Prostate gland (tissue), 2 donors: ENCODE measurements at places on chromosomes 12 and 14.
A peak's percentile ranks its signal among the peaks of the same experiment; 100 is the strongest.

GRCh38 chr12:11765817-11766794 lies 116.6 kb downstream of the ETV6 start:
- no peak for DNase-seq

- DNase-seq: peak; percentile 51
These were observed 10.6 kb upstream of the FOXN3 start for GRCh38 chr14:89427426-89428172.

GRCh38 chr12:108253540-108253939 lies 85.6 kb downstream of the CMKLR1 start:
- DNase-seq: no peak

- no peak for DNase-seq
These were observed 66.2 kb upstream of the DYRK2 start for GRCh38 chr12:67582238-67582834.

GRCh38 chr14:105879867-105880561 lies 353.6 kb downstream of the TMEM121 start:
- no peak for DNase-seq

GRCh38 chr12:79857675-79858074 lies 77.2 kb downstream of the PPP1R12A start:
- no peak for DNase-seq

DNA sequence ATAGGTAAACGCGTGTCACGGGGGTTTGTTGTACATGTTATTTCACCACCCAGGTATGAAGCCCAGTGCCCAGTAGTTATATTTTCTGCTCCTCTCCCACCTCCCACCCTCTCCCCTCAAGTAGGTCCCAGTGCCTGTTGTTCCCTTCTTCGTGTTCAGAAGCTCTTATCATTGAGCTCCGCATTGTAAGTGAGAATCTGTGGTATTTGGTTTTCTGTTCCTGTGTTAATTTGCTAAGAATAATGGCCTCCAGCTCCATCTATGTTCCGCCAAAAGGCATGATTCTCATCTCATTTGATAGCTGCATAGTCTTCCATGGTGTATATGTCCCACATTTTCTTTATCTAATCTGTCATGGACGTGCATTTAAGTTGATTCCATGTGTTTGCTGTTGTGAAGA lies 6.9 kb upstream of the GPRC5D start:
- no peak for DNase-seq

- DNase-seq: no peak
These were observed 19.1 kb downstream of the BBOF1 start for GRCh38 chr14:74038020-74038859.

- DNase-seq: no peak
These were observed 69.6 kb upstream of the AEBP2 start for GRCh38 chr12:19369691-19370148.

DNA sequence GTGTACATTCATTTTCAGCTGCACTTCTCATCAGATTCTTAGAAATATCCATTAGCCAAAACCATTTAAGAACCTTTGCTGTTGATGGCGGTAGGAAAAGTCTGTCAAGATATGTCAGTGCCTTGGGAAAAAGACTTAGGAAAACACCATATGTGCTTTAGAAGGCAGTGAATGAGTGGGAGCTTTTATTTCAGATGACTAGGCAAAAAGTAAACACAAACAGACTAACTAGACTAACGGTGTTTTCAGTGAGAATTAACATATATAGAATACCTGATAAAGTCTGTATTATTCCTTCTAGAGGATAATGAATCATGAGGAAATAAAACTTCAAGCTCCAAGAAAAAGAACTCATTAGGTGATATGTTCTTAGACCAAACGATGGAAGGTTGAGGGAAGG lies 418.9 kb downstream of the NAV3 start:
- no peak for DNase-seq

- no peak for DNase-seq
These were observed 112.1 kb downstream of the TSPAN9 start for GRCh38 chr12:3189282-3189681.

DNA sequence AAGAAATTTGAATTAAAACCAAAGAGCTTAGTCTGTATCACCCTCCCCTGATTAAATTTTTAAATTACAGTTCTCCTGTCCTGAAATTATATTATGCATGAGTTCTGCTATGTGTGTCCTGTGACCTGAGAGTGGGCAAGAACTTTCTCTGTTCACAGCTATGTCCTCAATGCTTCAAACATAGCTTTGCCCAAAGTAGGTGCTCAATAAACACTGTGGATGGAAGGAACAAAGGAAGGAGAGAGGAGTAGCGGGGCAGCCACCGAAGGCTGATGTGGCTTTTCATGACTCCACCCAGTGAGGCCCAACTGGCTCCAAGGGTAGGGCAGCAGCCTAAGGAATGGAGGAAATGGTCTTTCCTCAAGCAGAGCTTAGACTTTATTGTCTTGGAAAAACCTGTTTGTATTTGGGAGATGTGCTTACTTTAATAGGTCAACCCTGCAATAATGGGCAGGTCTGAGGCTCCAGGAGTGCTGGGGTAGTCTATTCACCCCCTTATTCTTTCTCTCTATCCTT lies 7.6 kb upstream of the MARK3 start:
- DNase-seq: no peak

GRCh38 chr12:98594050-98594835 lies 757 bp downstream of the SLC25A3 start:
- peak; percentile 27 for DNase-seq

DNA sequence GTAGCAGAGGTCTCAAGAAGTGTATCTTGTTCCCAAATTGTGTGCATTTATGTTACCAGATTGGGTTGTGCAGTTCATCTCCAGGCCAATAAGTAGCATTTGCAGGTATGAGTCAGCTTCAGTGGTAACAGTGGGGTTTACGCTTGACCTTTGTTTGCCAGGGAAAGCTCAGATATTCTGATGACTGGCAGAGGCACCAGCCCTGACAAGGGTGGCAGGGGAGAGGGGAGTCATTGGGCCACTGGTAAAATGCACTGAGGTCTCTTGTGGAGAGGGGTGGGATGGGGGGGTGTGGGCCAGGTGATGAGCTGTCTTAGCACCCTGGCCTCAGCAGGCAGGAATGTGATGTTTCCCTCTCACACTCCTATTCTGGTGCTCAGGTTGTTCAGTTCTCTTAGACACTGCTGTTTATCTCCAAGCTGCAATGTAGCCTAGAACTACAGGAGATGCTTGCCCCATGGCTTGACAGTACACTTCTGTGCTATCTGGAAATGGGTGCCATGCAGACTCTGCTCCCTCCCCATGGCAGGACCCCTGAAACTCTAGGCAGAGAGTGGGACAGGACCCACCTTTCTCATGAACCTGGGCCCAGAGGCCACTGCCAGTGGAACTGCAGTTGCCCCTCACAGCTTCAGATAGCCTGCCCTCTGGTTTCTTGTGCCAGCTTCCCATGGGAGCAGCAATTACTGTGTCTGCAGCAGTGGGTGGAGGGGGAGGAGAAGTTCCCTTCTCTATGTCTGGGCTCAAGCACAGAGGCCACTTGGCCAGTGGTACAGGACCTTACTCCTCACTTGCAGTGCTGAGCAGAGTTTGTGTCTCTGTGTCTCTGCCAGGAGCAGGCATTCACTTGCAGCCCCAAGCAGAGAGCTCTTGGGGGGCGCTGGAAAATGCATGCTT lies 31.9 kb downstream of the USP15 start:
- DNase-seq: no peak

GRCh38 chr12:5511644-5512600 lies 80.0 kb downstream of the NTF3 start:
- peak; percentile 22 for DNase-seq

GRCh38 chr12:18461758-18462157 lies 200.4 kb downstream of the PIK3C2G start:
- no peak for DNase-seq

DNA sequence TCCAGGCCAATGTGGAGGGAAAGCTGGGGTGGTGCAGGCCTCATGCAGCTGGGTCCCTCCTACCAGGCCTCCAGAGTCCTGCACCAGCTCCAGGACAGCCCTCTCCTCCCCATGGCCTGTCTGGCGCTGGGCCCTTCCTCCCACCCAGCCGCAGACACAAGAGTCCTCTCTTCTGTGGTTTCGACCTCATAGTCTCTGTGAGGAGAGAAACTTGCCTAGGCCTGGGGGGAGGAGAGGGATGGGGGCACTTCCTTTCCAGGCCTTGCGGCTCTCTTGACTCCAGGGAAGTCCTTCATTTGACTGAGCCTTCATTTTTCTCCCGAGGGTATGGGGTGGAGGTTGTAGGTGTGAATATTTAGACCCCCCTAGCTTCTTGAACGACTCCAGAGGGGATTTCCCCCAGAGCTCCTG lies 2.3 kb downstream of the MMP14 start:
- DNase-seq: no peak

DNA sequence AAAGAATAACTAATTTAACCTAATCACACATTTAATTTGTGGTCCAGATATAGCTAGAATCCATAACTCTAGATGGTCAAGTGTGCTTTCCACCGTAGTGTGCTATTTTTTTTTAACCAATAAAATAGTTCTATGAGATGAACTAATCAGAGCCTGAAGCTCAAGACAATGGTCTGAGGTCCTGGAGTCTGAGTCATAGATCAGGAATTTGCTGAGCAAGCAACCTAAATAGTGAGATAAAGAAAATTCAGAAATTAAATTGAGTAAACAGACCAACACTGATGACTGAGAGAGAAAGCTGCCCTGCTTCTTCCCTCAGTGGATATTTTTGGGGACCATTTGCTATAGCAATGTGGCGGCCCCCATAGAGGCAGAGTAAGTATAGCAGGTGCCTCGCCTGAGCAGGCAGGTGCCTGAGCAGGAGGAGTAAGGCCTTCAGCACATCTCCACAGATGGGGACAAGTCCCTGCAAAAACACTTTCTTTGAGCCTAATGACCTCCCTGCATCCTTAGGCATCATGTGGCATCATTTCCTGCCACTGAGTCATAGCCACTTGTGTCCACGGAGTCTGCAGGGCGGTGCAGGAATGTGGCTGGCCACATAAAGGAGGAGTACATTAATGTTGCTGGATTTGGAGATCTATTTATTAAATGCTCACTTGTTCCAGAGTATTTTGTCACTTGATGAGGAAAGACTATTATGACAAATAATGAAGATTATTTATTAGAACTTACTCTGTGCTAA lies 13.9 kb upstream of the CLEC4E start:
- no peak for DNase-seq

DNA sequence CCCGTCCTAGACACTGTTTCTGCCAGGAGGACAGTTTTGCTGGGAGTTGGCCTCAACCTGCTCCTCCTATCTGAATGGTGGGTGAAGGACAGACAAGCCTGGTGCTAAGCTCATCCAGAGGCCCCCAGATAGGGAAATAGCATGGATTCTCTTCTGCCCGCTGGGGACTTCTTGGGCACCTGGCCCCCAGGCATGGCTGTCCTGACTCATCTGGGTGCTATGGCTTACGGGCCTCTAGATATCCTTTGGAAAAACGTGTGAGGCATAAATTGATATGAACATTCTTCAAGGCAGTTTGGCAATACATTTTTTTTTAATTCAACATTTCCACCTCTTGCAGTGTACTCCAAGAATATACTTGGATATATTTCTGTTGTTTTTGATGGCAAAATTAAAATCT lies 8.6 kb downstream of the TECPR2 start:
- DNase-seq: no peak

- DNase-seq: no peak
These were observed 15.3 kb downstream of the TAOK3 start for GRCh38 chr12:118357257-118358007.

GRCh38 chr14:60661721-60662120 lies 12.4 kb upstream of the SIX1 start:
- DNase-seq: no peak

- DNase-seq: no peak
These were observed 430.0 kb downstream of the ETNK1 start for GRCh38 chr12:23055004-23055403.

GRCh38 chr12:126535971-126536370 lies 1470.7 kb downstream of the AACS start:
- no peak for DNase-seq

DNA sequence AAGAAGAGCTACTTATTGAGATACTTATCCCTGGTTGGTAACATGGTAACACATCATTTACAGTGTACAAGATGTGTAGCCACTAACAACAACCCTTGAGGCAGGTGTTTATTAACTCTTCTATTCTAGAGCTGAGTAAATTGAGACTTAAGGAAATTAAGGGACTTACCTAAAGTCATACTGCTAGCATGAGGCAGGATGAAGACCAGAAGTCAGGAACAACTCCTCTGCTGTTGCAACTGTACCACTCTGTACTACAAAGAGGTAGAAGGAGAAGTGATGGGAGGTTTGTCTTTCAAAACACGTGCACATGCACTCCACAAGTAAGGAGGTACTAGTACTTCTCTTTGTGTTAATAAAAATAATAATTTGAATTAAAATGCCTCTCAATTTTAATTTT lies 79.9 kb downstream of the LLPH start:
- no peak for DNase-seq

- DNase-seq: no peak
These were observed 921.3 kb downstream of the NRXN3 start for GRCh38 chr14:79091381-79091963.

DNA sequence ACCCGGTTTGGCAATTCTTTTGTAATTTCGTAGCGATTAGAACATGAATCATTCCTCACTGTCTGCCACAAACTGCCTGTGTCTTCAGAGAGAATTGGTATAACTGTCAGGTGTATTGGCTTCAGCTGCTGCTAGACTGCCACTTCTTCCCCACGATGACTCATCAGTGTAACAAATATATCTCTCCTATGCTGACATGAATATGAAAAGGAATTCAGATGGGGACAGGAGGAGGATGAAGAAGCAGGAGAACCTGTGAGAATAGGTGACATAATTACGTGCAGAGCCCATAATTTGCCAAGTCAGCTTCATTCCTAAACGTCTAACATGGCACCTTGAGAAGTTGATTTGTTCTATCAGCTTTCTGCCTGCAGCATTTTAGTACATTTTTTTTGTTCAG lies 64.9 kb downstream of the FRMD6 start:
- DNase-seq: no peak
